Jurkat, Clone E6-1 (cell line): ENCODE measurements at places on chromosomes 2 and 18.

DNA sequence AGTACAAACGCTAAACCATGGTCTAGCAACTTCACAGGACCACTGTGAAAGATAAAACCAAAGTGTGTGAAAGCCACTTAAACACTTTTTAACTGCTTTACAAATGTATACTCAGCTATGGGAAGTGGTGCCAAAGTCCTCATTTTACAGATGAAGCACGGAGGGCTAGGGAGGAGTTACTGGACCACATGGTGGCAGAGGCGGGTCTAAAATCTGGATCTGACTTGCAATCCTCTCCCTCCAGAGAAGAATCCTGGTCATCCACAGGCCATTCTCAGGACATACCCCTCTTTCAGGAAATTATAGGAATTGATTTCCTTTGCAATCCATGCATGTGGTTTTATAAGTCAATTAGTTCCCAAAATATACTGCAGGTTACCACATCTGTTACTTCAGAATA is 84.6 kb upstream of the GYPC start:
- no peak for DNase-seq

- DNase-seq = no peak
Observed at GRCh38 chr2:3146175-3146574, 231.4 kb downstream of the EIPR1 start.

GRCh38 chr2:102558463-102558862 is 60.9 kb upstream of the SLC9A2 start:
- no peak for DNase-seq

- no peak for DNase-seq
Observed at GRCh38 chr18:13712400-13713131, 13.8 kb downstream of the FAM210A start.

- DNase-seq = no peak
Observed at GRCh38 chr2:152242787-152243472, 67.4 kb upstream of the STAM2 start.

- peak; percentile 7 for DNase-seq
Observed at GRCh38 chr2:181680055-181680936, at the start of gene NEUROD1. Gene NEUROD1 (minus strand): TSS chr2:181680517. CDS start chr2:181678860, 1,657 bp downstream.

GRCh38 chr2:228689053-228689452 is 507.6 kb upstream of the SPHKAP start:
- no peak for DNase-seq

GRCh38 chr2:163345795-163346573 is 389.8 kb downstream of the FIGN start:
- peak; percentile 60 for DNase-seq

GRCh38 chr2:54417577-54417976 is 38.5 kb upstream of the SPTBN1 start:
- no peak for DNase-seq

- DNase-seq = no peak
Observed at GRCh38 chr18:71079606-71080005, 790.8 kb downstream of the SOCS6 start.

DNA sequence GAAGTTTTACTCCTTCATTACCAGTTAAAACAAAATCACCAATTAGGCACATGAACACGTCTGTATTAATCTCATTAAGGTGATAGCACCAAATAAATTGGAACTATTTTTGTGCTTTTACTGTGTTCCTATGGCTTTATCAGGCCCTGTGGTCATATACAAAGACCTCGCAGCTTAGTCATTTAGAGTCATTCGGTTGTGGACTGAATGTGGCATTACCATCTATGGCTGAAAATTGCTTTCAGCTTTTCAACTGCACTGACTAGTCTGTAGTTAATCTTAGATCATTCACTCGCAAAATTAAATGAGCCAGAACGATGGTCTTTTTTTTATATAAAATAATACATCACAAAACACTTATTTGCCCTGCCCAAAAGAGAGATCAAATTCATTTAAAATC is 601.7 kb downstream of the NR4A2 start:
- no peak for DNase-seq

DNA sequence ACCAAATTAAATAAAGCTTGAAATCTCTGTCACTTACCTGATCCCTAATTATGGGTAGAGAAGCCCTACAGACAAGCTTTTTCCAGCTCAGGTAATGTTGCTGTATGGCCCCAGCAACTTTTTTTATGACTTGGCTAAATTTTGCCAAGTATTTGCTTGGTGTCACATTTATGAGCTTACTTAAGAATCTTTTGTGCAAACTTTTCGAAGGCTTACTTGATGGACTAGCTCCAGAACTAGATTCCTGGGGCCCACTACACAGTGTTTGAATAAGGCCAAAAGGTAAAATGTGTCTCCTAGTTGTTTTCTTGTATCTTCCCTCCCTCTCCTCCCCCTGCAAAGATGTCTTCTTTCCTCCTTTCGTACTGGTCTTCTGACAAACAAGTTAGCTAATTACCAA is 257.9 kb downstream of the OSR1 start:
- no peak for DNase-seq

- no peak for DNase-seq
Observed at GRCh38 chr2:238596571-238597551, 170.1 kb downstream of the ASB1 start.

DNA sequence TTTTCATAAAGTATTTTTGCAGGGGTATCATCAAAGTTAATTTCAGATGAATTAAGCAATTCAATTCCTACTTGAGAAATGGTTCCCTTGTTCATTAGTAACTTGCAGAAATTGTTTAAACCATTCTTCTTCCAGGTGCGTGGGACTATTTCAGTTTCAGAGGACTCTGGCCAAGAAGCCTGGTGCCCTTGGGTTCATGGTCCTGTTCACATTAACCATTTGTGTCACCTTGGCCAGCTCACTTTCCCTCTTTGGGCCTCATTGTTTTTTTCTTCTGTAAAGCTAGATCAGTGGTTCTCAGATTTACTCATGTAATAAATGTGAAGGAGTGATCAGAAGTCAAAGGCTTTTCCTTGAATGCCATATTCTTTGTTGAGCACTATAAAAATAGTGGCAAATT is 112.4 kb upstream of the BZW1 start:
- no peak for DNase-seq

DNA sequence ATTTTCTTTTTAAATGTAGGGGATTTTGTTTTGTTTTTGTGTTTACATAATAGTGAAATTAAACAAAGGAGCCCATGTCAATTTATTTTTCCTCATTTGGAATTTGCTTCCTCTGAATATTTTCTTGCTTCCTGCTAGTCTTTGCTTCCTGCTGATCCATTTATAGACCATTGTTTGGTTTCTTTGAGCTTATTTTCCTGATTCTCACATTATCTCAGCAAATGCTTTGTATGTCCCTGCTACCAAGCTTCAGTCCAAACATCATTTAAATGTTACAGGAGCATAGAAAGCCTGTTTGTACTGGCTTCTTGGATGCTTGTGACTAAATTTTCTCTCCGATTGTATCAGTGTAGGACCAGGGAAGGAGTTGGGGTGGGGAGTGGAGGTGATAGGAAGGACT is 127.3 kb upstream of the IL1R2 start:
- DNase-seq = no peak

- no peak for DNase-seq
Observed at GRCh38 chr2:173099804-173100203, 24.2 kb downstream of the MAP3K20 start.

GRCh38 chr2:189799531-189799930 is 15.3 kb downstream of the PMS1 start:
- DNase-seq = no peak

DNA sequence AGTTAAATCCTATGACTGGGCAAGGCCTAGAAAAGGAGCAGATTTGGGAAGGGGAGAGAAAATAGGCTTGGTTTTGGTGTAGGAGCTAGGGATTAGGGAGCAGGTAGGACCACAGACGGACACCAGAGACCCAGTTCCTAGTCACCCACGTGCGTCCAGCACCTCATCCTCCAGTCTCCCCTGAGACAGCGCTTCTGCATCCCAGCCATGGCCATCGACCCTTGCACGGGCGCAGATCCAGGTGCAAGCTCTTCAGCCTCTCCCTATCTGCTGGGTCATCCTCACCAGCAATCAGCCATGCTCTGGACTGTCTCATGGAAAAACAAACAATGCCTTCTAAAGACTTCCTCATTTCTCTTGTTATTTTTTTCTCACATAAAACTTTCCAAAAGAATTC is 246.8 kb upstream of the RAB6C start:
- DNase-seq = no peak

- no peak for DNase-seq
Observed at GRCh38 chr2:46718784-46719183, 196.8 kb downstream of the MCFD2 start.

DNA sequence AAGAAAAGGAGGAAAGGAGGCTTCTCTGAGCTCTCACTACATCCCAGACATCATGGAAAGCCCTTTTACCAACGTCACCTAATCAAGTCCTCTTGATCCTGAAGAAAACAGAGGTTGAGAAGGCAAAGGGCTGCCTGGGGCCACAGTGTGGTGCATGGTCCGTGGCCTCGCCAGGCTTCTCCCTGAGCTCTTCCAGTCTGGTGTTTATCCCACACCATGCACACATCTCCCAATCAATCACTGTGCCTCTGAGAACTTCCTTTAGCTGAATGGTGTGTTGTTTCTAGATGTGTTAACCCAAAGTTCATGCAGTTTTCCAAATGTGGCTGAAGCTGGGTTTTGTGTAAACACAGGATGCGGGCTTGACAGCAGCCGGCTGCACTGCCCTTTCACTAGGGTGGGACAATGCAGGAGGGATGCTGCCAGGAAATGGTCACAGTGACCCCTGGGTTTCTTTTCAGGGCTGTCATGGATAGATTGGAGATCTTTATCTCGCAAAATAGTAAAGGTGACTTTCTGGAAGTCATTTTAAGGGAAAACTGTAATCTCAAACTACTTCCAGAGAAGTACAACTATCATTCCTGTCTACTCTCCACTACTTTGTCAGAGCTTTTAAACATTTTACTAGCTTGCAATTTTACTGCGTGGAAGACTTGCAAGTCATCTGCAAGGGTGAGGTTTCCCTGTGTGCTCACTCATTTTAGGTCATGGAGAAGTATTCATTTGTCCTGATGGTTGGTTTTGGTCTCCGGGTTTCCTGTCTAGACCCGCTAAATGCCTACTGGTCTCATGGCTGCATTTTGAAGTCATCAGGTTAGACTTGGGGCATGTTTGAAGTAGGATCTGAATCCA is 54.6 kb downstream of the IL1R2 start:
- DNase-seq = no peak

DNA sequence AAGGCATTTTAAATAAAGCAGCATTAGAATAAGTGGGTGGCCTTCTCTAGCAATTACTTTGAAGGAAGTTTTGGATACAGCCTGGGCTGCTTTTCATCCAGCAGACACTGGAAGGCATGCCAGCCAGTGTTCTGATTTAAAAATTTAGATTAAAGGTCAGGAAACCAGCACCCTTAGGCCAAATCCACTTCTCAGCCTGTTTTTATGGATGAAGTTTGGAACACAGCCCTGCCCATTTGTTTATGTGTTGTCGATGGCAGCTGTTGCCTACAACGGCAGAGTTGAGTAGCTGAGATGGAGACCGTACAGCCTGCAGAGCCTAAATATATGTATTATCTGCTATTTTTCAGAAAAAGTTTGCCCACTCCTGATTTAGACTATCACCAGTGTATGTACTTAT is 313.6 kb upstream of the ACVR2A start:
- DNase-seq = no peak

DNA sequence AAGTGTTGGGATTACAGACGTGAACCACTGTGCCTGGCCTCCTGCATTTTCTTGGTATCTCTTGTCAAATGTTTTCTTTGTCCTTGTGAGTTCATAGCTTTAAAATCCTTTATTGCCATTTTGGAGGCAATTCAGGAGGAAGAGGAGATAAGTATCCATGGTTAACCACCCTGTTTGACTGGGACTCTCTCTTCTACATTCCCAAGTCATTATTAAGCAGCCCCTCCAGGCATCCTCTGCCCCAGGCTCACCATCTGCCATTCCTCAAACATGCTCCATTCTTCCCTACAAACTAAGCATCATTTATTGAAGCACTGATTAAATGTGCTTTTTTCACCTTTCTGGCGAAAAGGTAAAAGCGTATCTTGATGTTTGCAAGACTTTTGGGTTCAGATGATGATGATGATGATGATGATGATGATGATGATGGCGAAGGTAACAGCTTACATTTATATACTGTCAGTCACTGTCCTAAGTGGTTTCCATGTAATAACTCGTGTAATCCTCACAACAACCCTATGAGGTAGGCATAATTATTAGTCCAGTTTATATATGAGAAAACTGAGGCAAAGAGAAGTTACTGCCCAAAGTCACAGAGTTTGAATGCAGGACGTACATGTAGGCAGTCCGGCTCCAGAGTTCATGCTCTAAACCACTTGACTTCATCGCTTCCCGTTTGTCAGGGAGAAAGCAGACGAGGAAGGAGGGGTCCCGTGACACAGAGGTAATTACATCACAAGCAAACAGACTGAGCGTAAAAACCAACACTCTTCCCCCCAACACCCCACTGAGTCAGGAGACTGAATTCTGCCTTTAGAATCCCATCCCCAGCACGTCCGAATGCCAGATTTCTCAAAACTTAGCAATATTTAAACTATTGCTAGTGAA is 69.7 kb upstream of the ACKR3 start:
- no peak for DNase-seq

- DNase-seq = no peak
Observed at GRCh38 chr2:14520385-14520945, 112.1 kb upstream of the LRATD1 start.

DNA sequence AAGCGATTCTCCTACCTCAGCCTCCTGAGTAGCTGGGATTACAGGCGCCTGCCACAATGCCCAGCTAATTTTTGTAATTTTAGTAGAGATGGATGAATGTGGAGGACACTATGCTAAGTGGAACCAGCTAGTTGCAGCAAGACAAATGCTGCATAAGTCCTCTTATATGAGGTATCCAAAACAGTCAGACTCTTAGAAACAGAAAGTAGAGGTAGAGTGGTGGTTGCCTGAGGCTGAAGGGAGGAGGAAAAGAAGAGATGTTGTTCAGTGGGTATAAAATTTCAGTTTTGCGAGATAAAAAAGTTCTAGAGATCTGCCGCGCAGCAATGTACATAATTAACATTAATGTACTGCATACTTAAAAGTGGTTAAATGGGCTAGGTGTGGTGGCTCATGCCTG is 145.3 kb upstream of the SPRED2 start:
- no peak for DNase-seq

DNA sequence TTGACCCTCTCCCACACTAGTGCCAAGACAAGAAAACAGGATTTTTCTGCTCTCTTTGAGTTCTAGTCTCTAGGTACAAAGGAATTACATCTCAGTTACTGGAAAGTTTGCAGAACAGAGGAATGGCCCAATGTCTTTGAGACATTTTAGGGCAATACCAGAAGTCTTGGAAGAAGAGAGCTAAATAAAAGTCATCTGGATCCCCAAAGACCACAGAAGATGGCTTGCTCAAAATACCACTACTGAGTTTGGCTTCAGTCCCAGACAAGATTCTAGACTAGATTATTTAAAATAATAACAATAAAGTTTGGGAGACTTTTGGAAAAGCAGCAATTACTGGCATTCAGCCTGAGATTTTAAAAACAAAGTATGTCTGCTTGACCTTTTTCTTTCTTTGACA is 61.9 kb upstream of the HK2 start:
- DNase-seq = no peak

GRCh38 chr2:16645775-16646559 is 19.7 kb downstream of the CYRIA start:
- DNase-seq = no peak

- DNase-seq = no peak
Observed at GRCh38 chr2:214311031-214311533, 99.8 kb upstream of the VWC2L start.
